ENCODE measurements at places on chromosomes 16 and 17.

- no peak for DNase-seq
Measured at GRCh38 chr16:11056090-11056992, 112.0 kb downstream of the CLEC16A start.

DNA sequence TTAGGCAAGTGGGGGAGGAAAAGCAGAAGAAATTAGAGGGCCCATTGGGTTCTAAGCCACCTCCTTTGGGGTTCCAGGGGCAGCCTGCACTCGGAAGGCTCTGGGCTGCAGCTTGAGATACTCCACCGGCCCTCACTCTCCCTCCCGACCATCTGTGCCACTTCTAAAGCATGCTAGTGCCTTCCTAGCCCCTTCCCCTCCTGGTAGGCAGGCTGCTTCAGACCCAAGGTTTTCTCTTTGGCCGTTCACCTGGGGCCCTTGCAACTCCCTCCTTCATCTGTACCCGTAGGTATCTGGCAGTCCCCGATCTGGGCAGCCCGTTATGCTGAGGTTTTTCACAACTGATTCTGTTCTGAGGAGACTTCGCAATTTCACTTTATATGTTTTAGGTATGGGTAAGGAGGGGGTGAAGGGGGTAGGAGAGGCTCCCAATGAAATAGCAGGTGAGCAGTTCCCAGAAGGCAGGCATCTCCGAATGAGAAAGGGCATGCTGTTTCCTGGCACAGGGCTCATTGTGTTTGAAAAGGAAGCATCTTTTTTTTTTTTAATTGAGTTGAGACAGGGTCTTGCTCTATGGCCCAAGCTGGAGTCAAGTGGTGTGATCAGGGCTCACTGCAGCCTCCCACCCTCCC is 98.7 kb downstream of the RAB11FIP4 start:
- DNase-seq: no peak

DNA sequence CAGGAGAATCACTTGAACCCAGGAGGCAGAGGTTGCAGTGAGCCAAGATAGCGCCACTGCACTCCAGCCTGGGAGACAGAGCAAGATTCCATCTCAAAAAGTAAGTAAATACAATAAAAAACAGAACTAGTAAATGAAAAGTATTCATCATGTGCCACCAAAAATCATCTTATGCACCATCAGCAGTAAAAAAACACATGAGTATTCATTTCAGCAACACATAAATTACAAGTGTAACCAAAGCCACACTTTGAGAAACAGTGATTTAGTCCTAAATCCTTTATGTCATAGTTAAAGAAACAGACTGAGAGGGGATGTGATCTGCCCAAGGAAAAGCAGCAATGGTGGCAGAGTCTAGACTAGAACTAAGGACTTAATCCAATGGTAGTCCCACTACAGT is 13.0 kb downstream of the DCUN1D3 start:
- no peak for DNase-seq

DNA sequence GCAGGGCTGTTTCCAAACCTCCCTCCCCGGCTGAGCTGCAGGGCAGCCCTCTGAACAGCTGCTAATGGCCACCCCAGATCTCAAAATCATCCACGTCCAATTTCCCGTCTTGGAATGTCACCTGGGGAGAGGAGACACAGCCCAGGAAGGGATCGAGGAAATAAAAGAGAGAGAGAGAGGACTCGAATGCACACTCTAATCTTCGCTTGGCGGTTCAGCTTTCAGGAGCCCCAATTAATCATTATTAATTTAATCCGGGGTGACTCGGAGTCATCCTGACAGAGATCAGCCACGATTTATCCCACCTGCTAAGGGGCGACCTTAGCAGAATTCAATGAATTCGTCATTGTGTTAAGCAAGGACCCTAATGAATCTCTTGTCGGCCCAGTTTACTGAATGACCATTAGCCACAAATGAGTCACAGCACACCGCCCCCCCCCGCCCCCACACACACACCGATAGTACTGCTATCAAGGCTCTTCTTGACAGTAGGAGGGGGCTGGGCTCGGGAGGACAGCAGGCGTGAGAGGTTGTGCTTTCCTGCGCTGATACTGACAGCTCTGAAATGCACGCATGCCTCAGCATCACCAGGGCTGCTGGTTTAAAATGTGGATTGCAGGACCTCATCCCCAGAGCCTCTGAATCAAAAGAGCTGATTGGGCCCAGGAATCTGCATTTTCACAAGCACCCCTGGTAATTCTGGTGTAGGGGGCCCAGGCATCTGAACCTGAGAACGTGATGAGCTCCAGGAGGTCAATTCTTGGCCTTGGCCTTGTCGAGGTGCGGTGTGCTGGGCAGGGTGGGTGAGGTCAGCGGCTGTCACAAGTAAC is 190.0 kb upstream of the CIBAR2 start:
- no peak for DNase-seq

DNA sequence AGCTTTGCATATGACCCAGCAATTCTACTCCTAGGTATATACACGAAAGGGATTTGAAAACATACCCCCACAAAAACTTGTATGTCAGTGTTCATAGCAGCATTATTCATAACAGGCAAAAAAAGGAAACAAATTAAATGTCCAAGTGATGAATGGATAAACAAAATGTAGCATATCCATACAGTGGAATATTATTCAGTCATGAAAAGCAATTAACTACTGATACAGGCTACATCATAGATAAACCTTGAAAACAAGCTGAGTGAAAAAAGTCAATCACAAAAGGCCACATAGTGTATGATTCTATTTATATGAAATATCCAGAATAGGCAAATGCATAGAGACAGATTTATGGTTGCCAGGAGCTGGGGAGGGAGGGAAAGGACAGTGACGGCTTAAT is 676 bp downstream of the EME1 start:
- no peak for DNase-seq

DNA sequence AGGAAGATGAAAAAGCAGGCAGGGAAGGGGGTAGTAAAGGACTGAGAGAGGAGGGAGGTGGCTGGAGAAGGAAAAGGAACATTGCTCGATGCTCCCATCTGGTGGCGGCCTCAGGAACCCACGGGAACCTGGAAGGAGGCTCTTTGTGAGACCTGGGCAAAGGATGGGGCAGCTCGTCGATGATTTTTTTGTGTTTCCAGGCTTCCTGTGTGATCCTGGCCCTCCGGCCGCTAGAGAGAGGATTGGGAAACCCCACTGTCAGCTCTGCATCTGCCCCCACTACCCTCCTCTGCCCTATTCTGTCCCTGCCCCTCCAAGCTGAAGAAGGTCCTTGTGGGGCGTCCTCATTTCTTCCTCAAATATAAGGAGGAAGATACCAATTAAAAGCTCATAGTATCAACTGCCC is 6.6 kb downstream of the WFIKKN2 start:
- peak; percentile 67 for DNase-seq

DNA sequence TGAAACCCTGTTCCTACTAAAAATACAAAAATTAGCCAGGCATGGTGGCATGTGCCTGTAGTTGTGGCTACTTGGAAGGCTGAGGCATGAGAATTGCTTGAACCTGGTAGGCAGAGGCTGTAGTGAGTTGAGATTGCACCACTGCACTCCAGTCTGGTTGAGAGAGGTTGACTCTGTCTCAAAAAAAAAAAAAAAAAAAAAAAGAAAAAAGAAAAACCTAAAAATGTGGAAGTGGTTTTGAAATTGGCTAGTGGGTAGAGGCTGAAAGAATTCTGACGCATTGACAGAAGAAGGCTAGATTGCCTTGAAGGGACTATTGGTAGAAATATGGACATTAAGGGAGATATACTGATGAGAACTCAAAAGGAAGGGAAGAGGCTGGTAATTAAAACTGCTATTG is 33.6 kb upstream of the CPPED1 start:
- no peak for DNase-seq

- no peak for DNase-seq
Measured at GRCh38 chr17:79572136-79572925, 38.5 kb downstream of the RBFOX3 start.

GRCh38 chr16:80065541-80065940 is 465.0 kb upstream of the MAF start:
- DNase-seq: no peak
